NCI-H69 (cell line): ENCODE measurements at places on chromosomes 16 and 17.

DNA sequence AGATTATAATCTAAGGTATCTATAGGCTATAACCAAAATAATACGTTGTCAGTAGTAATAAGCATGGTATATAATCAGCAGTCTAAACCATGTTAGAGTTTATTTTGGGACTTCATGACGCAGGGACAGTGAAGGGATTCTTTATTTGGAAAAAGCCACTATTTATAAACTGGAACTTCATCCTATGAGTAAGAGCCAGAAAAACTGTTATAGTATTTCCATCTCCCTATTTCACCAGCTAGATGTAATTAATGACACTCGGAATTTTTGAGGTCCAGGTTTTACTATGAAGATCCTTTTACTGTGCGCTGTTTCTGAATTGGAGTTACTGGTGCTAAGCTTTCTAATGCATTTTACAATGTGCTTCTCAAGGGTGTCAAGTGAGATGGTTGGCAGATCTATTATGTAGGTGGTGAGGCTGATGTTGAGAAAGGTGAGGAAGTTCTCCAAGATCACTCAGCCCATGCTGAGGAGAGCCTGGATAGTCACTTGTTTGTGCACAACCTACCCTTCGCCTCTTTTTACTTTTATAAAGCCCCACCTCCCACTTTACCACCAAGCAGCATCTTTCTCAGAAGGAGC is 149.3 kb downstream of the MSI2 start:
- DNase-seq: no peak

DNA sequence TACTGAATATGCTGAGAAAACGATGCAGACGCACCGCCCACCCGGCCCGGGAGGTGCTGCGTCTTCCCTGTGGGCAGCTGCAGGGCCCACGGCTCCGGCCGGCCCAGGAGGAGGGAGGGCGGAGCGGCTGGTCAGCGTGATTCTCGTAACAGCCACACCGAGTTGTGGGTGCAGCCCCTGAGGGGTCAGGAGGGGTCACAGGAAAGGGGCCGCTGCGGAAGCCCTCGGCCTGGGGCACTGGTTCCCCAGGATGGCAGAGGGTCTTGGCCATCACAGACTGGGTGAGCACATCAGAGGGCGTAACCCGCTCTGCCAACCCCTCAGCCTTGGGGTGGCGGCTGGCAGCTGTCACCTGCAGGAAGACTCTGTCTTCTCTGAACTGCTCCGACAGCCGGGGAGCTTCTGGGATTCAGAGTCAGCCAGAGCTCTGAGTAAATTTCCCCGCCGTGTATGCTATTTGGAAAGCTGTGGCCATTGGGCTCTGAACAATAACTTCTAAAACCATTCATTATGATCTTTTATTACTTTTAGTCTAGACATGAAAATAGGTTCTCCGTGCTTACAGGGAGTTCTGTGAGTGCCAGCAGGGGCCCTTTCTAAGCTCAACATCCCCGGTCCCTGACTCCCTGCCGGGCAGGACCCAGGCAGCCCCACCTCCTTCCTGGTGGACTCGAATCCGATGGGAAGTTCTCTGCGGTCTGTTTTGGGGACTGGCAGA is 87.4 kb upstream of the CHMP6 start:
- DNase-seq: peak; percentile 85

GRCh38 chr17:15398291-15398690 is 56.9 kb upstream of the TEKT3 start:
- DNase-seq: no peak

- DNase-seq: no peak
Observed at GRCh38 chr16:10895053-10895946, 18.3 kb downstream of the CIITA start.

DNA sequence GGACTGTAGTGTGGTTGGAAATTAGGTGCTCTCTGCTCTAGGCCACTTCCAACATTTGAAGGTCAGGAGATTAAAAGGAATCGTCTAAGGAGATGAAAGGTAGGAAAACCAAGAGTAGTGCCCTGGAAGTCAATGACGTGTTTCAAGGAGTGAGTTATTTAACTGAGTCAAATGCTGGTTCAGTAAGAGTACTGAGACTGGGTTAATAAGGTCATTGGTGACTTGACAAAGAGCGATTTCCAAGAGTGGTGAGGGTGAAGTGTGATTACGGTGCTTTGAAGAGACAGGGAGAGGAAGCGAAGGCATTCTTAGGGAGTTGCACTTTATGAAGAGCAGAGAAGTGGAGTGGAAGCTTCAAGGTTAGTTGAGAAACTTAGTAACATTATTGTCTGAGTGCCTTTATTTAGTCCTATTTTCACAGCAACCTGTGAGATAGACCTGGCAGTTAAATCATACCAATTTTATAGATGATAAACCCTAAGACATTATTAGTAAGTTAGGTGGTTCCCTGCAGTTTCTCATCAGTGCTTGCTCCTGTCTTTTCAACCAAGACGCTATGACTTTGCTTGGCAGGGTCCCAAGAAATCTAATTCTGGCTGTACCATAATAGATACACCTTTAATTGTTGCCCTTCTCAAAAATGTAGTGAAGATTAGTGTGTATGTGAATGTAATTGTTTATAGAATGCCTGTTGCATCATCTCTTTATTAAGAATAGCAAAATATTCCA is 5.9 kb downstream of the ZNF207 start:
- no peak for DNase-seq

- DNase-seq: no peak
Observed at GRCh38 chr16:80390046-80390445, 150.7 kb upstream of the DYNLRB2 start.

DNA sequence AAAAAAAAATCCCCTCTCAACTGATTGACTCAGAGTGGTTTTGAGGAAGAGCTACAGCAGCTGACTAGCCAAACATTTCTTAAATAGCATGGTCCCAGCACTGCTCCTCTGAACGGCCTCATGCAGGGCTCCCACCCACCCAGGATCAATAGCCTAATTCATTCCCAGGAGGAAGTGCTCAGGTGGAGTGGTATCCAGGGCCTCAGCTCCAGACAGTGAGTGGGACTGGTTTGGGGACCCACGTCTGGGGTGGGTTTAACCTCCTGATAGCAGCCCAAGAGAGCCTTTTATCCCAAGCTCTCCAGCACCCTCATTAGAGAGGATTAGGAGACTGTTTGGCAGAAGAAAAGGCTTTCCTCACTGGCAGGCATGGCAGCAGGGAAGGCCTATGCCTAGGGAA is 68.5 kb upstream of the CDH5 start:
- no peak for DNase-seq

DNA sequence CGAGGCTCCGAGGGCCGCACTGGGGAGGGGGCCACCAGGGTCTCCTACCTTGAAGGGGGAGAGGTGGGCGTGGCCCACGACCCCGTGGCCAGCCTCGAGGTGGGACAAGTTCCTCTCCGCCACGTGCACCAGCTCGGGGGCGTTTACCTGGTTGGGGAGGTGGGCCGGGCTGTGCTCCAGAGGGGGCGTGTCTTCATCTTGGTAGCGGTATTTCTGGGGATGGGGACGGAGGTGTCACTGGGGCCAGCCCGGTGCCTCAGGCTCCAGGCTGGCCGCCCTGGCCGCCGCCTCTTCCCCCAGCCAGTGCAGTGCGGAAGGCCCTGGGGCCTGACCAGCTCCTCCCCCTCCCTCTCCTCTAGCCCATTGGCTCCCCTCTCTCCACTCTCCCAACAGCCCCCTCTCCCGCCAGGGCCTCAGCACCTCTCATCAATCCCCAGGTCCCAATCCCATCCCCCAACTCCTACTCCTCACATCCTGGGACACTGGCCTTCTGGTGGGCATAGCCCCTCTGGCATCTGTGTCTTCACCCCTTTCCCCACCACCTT is 11.5 kb downstream of the DLG4 start:
- no peak for DNase-seq

- DNase-seq: no peak
Observed at GRCh38 chr17:37391146-37391545, 15.4 kb downstream of the C17orf78 start.
